CD4-positive, alpha-beta T cell treated with Interleukin-15 for 4 hours (primary cell): ENCODE measurements at places on chromosomes 2 and 18.

DNA sequence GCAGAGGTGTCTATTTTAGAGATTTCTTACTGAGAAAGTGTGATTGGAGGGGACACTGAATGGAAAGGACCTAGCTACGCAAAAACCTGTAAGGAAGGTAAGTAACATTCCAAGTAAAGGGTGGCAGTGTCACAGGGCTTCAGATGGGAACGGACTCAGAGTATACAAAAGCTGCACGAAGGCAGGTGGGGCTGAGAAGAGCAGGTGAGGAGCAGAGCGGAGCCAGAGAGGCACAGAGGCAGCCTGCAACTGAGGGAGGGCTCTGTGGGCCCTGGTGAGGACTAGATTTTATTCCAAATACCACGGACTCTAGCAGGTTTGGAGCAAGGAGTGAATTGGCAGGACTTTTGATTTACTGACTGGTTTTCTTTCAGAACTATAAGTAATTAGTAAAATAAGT is 331.3 kb upstream of the PKDCC start:
- no peak for DNase-seq

DNA sequence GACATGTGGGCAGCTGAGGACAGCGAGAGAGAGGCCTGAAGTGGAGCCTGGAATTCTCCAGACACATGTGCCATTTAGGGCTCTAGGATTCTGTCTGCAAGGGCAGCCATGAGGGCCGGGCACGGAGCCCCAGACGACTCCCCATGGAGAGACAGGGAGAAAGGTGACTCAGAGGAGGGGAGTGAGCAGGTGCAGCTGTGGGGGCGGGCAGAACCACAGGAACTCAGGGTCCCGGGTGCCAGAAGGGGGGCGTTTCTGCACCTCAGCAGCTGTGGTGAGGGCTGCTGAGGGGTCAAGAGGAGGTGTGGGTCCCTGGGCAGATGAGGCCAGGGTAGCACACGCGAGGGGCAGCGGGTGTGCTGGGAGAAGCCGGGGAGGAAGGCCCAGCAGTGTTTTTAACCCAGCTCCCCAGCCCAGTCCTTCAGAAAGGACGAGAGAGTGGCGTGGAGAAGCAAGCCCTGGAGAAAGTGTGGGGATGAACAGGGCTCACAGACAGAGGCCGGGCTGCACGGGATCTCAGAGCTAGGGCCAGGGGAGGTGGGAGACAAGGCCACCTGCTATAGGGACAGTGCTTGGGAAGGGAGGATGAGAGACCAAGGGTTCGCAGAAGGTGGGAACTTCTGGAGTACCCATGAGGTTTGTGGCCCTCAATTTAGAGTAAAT is 7.6 kb downstream of the GPR17 start:
- DNase-seq, result no peak

- no peak for DNase-seq
Measured at GRCh38 chr2:112794841-112795240, 10.5 kb upstream of the IL1A start.

- DNase-seq, result no peak
Measured at GRCh38 chr2:192184349-192184748, 10.4 kb downstream of the TMEFF2 start.

- DNase-seq, result no peak
Measured at GRCh38 chr2:73018188-73018825, 53.2 kb downstream of the SFXN5 start.

GRCh38 chr2:11411244-11411643 is 54.7 kb downstream of the E2F6 start:
- no peak for DNase-seq

DNA sequence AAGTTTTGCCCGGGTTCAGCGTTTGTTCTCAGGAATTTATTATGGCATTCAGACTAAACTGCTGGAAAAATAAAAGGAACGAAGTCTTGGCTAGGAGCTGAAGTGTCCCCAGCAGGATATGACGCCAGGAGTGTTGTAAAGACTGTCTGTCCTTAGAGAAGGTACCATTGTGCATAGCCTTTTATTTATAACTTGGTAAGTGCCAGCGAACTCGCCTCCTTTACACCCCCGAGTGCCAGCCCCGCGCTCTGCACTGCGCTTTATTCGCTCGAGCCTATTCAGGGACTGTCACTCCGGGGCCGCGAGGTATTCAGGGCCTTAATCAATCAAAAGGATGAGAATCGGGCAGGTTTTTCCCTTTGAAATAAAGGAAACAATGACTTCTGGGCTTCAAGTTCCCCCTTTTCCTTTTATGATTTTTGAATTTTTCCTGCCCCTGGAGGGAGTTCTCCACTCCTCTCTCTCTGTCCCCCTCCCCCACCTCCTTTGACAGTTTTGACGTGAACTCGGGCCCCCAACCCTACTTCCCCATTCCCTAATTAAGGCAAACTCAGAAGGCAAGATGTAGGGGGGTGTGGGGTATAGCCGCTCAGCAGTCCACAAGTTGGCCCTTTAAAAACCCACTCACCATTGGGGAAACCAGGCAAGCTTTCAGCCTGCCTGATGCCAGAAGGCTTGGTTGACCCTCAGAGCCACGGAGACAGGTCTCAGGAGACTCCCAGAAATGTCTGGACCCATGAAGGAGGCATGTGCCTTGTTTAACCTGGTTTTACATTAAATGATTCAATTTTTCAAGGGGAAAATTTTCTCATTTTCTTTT is 1.3 kb upstream of the PAX3 start:
- DNase-seq, result no peak

GRCh38 chr2:215565897-215566296 is 130.0 kb upstream of the FN1 start:
- DNase-seq, result no peak

GRCh38 chr2:236960531-236960930 is 125.2 kb upstream of the COPS8 start:
- DNase-seq, result no peak

GRCh38 chr18:39414009-39414700 is 1848.6 kb upstream of the CELF4 start:
- DNase-seq, result no peak

GRCh38 chr2:45857867-45858520 is 206.5 kb downstream of the PRKCE start:
- DNase-seq, result no peak

GRCh38 chr2:133986081-133986837 is 267.6 kb upstream of the MGAT5 start:
- DNase-seq, result no peak

DNA sequence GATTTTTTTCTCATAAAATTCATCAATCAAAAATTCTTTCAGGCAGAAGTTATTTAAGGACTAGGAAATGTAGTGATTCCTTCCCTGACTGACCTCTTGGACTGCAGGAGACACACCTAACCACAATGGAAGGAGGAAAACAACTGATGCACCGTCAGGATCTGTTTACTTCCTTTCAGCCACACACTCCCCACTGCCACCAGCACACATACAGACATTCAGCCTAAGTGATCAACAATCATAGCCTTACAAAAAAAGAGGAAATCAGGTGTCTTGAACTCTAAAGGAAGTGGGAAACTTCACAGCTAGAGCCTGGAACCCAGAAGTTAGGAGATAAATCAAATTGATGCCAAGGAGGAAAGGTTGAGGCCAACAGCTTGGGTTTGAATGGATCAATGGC is 213.5 kb upstream of the ACVR2A start:
- DNase-seq, result no peak

GRCh38 chr2:118791483-118791882 is 56.0 kb downstream of the EN1 start:
- DNase-seq, result no peak

- DNase-seq, result no peak
Measured at GRCh38 chr2:138244501-138244925, 257.1 kb upstream of the SPOPL start.

- DNase-seq, result no peak
Measured at GRCh38 chr2:53826587-53827397, 33.0 kb downstream of the GPR75 start.

- no peak for DNase-seq
Measured at GRCh38 chr18:52340406-52341102, 557 bp downstream of the DCC start.

DNA sequence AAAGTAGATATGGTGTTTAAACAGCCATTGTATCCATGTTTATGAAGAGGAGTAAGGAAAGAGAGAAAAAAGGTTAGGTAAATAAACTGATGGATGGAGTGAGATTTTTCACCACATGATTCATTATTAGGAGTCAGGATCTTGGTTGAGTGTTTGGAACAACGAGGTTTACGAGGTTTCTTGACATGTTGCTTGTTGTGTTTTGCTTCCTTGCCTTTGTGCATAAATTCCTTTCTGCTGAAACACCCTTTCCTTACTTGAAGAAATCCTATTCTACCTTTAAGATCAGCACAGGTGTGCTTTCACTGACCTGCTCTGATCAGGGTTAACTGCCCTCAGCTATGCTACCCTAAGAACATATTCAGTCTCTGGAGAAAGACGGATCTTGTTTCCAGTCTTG is 66.6 kb downstream of the EFEMP1 start:
- no peak for DNase-seq

DNA sequence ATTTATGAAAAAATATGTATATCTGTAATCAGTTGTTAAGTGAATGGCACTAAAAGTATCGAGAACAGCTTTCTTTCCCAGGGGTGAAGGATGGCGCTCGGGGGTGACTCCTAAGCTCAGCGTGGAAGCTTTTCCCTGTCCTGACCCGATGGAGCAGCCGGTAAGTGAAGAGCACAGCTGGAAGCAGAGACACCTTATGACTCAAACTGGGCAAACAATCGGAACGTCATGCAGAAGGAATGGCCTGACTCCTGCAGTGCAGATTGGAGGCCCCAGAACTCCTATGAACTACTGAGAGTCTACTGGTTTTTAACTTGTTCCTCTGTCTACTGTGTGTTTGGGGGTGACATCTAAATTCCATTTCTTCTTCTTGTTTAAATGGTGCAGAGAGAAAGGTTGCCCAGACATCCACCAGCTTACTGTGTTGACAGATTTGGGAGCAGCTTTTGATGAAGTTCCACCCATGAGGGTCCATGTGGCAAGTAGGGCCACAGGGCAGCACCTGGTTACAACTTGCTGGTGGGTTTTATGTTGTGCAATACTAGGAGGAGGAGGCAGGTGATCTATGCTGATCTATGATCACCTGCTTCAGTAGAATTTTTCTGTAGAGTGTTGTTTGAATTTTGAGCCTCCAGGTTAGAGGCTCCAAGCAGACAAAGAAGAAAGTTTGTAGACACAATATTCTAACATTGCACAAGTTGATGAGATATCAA is 52.8 kb upstream of the TMEM182 start:
- no peak for DNase-seq

DNA sequence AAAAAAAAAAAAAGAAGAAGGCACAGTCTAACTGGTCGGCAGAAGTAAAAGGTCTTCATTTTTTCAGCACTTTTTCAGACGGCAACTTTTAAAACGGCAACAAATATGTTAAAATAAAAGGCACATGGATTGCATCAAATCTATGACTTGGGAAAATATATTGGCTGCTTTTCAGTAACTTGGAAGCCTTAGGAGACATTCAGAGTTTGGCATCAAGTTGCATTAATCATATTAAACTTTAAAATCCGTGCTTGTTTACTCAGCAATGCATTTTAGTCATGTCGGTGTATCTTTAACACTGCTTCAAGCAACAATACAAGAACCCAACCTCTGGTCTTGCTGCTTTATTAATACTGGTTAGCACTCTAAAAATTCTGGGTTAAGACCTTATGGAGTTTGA is 111.1 kb downstream of the MEP1B start:
- no peak for DNase-seq

GRCh38 chr2:64359171-64359891 is 94.6 kb upstream of the LGALSL start:
- DNase-seq, result no peak

- no peak for DNase-seq
Measured at GRCh38 chr18:62327977-62328376, 2.9 kb downstream of the TNFRSF11A start.

- peak; percentile 19 for DNase-seq
Measured at GRCh38 chr2:152715854-152716428, 1.3 kb downstream of the PRPF40A start.

- DNase-seq, result no peak
Measured at GRCh38 chr2:214130114-214130513, 280.7 kb upstream of the VWC2L start.

GRCh38 chr2:28300485-28301341 is 91.9 kb upstream of the FOSL2 start:
- DNase-seq, result no peak

GRCh38 chr18:74819433-74820059 is 221.9 kb downstream of the ZNF407 start:
- no peak for DNase-seq

DNA sequence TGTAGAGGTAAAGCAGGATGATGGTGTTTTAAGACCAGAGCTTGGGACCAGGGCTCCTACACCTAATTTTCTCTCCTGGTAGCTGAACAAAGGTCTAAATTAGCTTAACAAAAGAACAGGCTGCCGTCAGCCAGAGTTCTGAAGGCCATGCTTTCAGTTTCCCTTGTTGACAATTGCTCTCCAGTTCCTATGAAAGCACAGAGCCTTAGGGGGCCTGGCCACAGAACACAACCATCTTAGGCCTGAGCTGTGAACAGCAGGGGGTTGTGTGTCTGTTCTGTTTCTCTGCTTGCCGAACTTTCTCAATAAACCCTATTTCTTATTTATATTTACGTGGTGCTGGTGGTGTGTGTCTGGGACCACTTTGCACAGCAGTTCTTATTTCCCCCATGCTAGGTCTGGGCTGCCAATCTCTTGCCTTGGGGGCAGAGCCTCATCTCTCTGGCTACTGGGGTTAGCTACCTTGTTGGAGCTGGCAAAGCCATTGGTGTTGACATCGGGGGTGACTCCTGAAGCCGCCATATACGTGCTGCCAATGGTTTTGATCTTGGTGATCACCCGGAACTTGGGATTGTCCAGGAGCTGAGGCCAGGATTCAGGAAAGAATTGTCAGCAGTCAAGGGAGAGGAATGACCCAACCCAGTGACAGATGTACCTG is 29.0 kb downstream of the CENPO start:
- DNase-seq, result no peak

DNA sequence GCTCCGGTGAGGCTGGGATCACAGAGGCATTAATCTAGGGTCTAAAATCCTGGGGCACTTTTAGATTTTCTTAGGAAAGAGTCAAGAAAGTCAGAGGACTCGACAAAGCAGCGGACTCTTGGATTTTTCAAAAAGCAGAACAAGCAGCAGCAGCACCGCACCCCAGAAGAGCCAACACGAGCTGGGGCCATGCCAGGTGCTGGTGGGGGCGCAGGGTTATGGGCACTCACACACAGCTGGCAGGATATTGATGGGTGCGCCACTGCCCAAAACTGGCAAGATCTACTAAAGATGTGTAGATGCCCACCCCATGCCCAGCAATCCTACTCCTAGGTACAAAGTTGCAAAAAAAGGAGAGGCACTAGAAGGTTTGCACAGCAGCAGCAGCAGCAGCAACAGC is 33.9 kb upstream of the SEMA4C start:
- DNase-seq, result no peak
